ENCODE measurements at places on chromosomes 2 and 18.

DNA sequence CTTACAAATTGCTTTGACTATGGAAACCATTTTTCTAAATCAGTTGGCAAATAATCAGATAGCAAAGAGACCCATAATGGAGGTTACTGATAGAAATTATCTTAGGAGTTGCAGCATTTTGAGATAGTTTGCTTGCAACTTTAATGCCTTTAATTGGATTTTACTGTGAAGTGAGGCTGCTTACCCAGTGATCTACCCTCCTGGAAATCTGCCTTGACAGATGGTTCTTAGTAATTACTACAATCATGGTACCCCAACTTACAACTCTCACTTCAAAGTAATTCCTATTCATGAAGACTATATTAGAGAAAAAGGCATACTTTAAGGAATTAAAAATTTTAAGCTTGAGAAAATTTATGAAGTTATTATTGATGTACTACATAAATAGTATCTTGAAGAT is 1288.6 kb upstream of the CDH2 start:
- DNase-seq, result no peak

DNA sequence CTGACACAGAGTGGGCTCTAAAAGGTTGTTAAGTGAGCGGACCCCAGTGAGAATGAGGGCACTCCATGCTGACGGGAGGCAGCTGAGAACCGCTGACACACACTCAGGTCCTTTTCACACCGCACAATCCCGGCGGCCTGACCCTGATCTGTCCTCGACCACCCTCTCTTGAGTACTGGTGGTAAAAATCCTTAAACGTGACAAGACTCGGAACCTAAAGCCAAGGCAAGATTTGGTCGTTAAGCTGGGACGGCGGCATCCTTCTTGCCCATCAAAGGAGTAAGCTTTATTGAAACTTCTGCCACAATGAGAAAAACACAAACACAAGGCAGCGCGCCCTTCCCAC is 569 bp downstream of the TMX3 start:
- DNase-seq, result no peak

DNA sequence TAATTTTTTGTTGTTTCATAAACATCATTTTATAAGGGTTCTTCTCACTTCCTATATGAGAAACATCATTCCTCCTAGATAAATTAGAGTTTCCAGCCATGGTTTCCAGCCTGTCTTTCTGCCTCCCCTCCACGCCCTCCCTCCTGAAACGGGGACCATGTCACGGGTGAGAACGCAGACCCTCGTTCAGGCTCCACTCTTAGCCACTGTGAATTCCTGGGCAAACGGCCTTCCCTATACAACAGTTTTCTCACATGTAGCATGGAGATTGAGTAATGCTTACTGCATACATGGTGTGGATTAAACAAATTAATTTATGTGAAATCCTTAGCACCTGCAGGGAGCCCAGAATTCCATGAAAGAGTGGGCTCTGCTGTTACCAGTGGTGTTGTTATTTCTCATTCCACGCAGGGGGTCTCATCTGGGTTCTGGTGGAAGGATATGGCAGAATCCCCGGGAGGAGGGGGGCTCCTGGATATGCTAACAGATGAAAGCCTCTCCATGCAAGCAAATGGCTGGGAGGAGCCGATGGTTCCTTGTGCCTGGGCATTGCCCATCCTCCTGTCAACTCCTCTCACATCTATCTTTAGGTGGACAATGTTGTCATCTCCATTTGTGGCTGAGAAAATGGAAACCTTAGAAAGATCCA is 54.0 kb upstream of the TWIST2 start:
- DNase-seq, result no peak

GRCh38 chr2:167190053-167190452 is 301.8 kb downstream of the XIRP2 start:
- no peak for DNase-seq

DNA sequence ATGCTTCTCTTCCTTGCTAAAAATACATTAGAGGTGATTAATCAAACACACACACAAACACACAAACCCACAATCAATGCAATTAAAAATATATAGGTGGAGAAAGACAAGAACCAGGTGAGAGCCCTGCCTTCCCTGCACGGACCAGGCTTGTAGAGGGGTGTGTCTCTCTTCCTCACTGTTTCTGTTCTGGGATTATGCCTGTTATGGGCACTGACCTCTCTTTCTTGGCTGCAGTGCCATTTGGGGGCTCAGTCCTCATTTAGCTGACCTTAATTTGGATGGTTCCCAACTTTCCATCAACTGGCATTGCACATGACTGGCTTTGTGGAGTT is 89.8 kb downstream of the SH3RF3 start:
- no peak for DNase-seq

- no peak for DNase-seq
Measured at GRCh38 chr2:74373221-74373676, 6.9 kb downstream of the DCTN1 start.

- peak; percentile 23 for DNase-seq
Measured at GRCh38 chr2:169109502-169110409, 40.4 kb downstream of the DHRS9 start.

DNA sequence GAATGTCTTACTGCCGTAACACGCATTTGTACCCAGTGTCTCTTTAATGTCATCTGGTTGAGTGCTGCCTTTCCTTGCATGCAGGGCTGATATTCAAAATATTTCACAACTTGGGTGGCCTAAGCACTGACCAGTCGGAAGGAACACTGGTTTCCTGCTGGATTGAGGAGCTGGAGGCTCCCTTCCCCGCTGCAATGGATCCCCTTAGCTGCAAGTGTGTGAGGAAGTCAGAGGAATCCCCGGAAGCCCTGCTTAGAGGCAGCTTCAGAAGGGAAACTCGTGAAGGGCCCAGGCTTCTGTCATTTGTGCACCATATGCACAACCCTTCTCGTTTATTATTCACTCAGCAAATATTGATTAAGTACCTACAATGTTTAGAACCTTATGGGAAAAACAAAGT is 33.2 kb upstream of the SP3 start:
- no peak for DNase-seq

DNA sequence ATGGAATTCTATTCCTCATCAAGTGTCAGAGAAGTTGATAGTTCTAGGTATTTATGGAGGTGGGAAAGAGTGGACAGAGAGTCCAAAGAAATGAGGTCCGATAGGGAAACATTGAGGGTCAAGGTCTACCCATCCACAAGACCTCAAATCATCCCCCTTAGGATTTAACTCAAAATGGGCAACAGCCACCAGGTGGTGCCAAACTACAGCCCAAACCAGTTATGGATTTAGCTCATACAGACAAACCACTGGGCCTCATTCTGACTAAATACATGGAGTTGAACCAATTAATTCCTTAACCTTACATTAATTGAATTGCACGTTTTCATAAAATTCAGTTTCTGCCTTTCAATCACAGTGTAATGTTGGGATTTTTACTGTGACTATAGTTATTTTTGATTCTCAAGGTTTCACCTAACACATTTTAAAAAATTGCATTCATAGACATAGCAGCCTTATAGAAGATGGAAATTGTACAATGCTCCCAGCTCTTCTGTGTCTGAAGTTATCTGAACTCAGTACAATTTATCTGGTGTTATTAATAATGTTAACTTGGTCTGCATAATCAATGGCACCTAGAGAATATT is 98.2 kb upstream of the HNMT start:
- peak; percentile 28 for DNase-seq

GRCh38 chr2:215356948-215357461 is 45.1 kb downstream of the ATIC start:
- no peak for DNase-seq

- DNase-seq, result no peak
Measured at GRCh38 chr2:211534632-211535031, 978.2 kb downstream of the CPS1 start.

- DNase-seq, result no peak
Measured at GRCh38 chr2:105571445-105571987, 172.7 kb upstream of the FHL2 start.

DNA sequence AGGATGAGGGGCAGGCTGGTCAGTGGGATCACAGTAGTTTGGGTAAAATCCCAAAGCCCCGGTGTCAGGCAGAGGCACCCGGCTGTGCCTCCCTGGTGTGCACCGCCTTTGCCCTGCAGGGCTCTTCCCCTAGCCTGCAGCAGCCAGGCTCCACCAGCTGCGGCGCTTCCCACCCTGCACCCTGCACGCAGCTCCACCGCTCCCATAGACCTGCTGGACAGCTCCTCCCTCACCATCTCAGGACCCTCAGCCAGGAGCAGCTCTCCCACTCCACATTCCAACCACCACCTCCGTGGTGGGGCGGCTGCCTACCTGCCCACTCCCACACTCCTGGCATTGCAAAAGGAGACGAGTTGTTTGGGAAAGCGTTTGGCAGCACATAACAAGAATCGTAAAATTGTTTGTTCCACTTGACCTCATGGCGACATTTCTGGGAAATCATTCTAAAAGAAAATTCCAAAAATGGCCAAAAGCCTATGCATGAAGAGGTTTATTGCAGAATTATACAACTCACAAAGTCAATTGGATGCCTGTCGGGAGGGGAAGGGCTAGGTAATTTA is 287.4 kb upstream of the HDAC4 start:
- no peak for DNase-seq

GRCh38 chr2:161362568-161363166 is 53.4 kb upstream of the TBR1 start:
- DNase-seq, result no peak

- no peak for DNase-seq
Measured at GRCh38 chr2:155151472-155151871, 453.0 kb downstream of the KCNJ3 start.

DNA sequence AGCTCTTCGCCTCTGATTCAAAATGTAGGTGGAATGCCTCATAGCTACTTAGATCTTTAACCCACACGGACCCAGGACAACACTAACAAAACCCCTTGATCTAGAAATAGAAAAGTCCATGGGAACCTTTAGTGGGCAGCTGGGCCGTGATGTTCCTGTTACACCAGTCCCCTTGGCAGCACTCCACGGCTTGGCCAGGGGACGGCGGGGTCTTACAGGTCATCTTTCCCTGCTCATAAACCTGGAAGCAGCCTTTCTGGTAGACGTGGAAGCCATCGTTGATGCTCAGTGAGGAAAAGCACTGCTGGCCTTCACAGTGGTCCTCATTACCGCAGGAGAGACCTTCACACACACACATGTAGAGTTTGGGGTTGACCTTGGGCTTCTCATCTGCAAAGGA is 95.9 kb downstream of the ACVR1 start:
- no peak for DNase-seq

DNA sequence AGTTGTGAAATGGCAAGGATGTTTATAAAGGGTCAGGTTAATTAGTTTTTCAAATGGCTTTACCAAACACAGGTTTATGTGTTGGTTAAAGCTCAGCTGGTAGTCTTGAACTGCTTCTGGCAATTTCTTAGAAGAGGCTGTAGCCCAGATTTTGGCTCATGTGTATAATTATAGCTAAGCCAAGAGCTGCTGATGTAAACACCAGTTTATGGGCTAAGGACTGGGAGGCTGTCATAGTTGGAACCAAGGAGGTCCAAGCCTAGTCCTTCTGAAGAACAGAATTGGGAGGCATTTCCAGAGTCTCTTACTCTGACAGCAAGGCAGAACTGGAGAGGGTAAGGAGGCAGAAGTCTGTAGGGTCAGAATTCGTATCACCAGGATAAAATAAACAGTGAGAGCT is 25.4 kb downstream of the UBE2E3 start:
- no peak for DNase-seq

DNA sequence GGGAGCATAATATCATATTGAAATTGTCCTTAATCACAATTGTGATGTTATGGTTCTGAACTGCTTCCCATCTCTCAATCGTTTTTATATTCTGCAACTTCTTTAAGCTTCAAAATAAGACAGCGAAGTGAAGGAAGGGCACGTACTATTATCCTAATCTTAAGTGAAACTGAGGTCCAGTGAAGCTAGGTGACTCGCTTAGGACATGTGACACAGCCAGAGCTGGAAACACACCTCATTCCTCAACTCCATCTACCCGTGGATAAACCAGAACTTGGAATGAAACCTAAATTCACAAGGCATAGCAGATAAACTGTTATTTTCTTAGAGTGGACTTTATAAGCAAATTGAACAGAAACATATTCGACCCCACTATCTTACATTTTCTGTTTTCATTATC is 191.2 kb upstream of the PXDN start:
- DNase-seq, result no peak

GRCh38 chr2:44614940-44615339 is 253.2 kb downstream of the CAMKMT start:
- no peak for DNase-seq

GRCh38 chr2:80548469-80548868 is 243.9 kb upstream of the LRRTM1 start:
- no peak for DNase-seq

GRCh38 chr2:37526323-37526722 is 145.1 kb downstream of the CDC42EP3 start:
- DNase-seq, result no peak

- peak; percentile 32 for DNase-seq
Measured at GRCh38 chr2:74179063-74179865, 585 bp upstream of the MOB1A start.

DNA sequence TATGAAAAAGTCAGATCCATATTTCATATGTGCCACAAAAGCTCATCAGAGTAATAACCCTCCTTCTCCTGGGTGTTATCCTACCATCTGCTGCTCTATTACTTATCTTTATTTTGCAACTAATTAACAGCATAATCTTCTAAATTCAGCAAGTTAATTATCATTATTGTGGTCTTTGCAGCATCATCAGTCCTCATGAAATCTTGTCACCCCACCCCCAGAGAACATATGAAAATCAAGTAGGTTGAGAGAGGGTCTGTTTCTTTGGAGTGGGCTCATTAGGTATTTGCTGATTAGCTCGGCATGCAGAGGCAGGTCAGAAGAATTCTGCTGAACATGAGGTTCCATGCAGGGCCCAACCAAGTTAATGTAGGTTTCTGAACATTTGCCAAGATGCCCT is 64.8 kb downstream of the ATF2 start:
- no peak for DNase-seq

GRCh38 chr2:210611466-210611865 is 55.1 kb downstream of the CPS1 start:
- no peak for DNase-seq

- DNase-seq, result no peak
Measured at GRCh38 chr18:55925772-55926171, 337.8 kb upstream of the TCF4 start.

DNA sequence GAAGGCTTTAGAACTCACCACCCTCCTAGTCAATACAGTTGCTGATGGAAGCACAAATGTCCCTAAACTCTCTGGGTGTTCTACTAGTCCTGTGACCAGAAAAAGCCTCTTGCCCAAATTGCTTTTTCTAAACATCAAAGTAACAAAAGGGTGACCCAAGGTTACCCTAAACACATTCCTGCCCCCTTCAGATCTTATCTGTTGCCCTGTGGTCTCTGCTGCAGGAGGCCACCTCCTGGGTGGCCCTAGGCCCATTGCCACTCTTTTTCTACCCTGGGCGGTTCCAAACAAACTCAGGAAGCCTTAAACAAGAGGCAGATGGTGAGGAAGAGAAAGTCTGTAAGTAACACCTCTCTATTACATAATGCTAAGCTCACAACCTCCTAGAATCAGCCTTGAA is 3.3 kb downstream of the RNF152 start:
- DNase-seq, result no peak

DNA sequence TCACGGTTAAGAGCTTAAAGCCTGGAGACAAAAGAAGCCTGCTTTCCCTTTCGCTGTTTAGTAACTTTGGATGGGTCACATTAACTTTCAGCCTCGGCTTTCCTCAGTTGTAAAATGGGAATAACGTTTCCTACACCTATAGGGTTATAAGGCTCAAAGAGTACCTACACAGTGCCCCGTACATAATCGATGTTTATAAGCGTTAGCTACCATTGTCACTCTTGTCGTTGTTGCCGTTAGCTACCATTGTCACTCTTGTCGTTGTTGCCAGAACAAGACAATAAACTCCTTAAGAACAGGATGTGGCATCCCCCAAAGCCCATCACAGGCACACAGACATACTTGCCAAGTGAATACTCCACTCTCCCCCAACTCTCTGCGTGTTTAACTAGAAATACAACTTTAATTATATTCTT is 901 bp upstream of the MFSD6 start:
- no peak for DNase-seq

All from memory B cell (primary cell).